ENCODE measurements at places on chromosomes 12 and 14. TPM values are rescaled to one million over a fixed set of nuclear protein-coding genes. Genes with fewer than 3 reads are reported as not detected.
A peak's percentile ranks its signal among the peaks of the same experiment; 100 is the strongest.

DNAI7 gene
- total RNA-seq, result not detected

DNA sequence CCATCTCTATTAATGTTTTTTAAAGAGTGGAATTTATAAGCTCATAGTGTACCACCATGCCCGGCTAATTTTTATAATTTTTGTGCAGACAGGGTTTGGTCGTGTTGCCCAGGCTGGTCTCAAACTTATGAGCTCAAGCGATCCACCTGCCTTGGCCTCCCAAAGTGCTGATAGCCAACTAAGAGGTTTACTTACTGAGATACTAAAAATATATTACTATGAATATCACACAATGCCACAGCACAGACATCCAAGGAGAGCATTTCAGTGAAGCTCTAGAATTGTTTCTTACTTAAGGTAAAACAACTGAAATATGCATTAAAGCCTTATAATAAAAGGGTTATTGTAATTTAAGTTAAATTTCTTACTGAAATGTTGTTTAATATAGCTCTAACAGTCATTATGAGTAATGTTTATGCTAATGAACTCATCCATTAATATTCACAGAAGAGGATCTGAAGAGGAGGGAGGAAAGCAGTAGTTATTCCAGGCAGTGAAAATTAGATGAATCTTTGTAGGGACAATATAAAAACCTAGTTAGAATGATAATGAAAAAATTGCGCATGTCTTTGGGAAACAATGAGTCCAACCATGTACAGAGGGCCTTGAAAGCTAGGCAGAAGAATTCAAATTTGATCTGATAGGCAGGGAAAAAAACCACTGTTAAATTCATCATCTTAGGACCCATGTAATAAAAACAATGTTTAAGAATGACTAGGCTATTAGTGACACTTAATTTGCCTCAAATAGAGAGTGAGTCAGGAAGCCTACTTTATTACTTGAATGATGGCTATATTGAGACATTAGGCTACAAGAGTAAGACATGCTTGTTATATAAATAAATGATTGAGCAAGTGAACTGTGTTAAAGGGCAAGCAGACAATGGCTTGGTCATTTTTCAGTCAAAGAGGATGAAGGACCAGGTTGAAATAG is 99.2 kb downstream of the SLC41A2 start:
- peak; percentile 94 for DNase-seq

- DNase-seq, result no peak
Observed at GRCh38 chr14:91977884-91978283, 30.4 kb upstream of the FBLN5 start.

DNA sequence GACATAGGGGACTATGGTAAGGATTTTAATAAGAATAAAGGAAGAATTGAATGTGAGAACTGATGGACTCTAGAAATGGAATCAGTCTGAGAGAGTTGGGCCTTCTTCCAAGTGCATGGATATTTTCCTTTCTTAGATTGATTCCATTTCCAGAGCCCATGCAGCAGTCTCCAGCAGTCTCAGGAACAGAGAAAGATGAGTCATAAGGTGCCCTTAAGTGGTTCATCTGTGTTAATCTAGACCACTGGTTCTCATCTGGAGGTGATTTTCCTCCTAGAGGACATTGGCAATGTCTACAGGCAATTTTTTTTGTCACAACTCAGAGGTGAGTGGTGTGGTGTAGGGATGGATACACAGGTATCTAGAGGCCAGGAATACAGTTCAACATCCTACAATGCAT is 25.9 kb downstream of the TRIM9 start:
- DNase-seq, result no peak

DNA sequence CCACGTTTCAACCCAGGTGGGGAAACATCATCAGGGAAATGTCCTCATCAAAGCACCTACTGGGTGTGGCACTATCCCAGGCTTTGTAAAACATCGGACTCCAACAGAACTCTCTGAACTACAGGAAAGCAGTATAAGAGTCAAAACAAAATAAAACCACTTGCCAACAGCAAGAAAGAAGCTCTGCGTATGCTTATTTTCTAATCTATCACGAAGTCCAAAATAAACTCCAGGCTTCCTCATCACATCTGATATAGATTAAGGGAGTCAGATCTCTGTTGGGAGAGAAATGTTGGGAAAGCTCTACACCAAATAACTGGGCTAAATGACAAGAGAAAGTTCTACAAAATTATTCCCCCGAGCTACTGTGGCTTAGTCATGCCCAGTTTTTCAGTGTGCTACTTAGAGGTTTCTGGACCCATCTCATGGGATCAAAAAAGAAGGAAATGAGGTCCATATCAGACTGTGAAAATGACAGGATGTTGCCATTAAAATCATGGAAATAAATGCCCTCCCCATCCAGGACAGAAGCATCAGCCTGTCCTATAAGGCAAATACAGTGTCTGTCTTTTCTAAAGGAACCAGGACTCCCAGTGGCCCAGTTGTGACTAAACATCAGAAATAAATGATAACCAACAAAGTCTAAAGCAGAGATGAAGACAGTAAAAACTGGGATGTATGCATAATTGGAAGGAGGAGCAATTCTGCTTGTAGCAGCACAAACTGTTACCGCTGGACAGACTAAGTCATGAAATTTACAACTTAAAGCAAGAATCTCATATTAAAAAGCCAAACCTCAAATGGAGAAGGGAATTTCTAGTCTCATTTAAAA is 149.5 kb downstream of the STXBP6 start:
- DNase-seq, result no peak

GRCh38 chr12:64675795-64676194 is 65.5 kb downstream of the RASSF3 start:
- DNase-seq, result peak; percentile 30

DNA sequence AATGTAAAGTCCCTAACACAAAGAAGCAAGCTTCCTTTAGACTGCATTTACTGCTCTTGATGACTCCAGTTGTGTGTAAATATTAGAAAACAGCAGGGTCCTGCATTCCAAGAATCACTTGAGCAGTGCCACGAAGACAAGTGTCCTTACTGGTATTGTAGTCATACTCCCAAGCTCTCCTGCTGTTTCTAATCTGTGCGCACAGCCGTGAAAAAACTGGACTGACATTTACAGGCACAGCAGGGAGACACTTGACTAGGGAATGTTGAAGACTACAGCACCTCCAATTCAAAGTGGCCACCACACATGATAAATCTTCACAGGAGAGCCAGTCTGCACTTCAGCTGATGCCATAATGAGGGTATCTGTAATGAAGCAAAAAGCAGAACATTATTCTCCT is 91.4 kb downstream of the VRK1 start:
- DNase-seq, result no peak

Data from PC-3 (cell line).